ENCODE measurements at places on chromosomes 1 and 21.

- DNase-seq, result no peak
These were observed 22.1 kb downstream of the LRRC71 start for GRCh38 chr1:156942576-156942975.

DNA sequence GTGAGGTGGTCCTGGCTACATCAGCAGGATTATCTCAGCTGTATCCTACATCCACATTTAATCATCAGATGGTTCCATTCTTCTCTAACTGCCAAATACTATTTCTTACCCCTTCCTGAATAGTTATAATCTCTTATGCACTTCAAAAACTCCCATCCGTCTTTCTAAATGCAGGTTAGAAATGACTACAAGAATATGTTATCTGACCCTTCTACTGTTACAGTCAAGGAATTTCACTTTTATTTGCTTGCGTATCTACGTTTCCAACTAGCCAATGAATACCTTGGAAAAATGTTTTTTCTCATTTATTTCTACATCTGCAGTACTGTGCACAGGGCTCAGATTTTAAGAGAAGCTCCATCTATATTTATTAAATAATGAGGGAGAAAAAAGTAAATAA is 709.9 kb downstream of the KCNT2 start:
- DNase-seq, result no peak

DNA sequence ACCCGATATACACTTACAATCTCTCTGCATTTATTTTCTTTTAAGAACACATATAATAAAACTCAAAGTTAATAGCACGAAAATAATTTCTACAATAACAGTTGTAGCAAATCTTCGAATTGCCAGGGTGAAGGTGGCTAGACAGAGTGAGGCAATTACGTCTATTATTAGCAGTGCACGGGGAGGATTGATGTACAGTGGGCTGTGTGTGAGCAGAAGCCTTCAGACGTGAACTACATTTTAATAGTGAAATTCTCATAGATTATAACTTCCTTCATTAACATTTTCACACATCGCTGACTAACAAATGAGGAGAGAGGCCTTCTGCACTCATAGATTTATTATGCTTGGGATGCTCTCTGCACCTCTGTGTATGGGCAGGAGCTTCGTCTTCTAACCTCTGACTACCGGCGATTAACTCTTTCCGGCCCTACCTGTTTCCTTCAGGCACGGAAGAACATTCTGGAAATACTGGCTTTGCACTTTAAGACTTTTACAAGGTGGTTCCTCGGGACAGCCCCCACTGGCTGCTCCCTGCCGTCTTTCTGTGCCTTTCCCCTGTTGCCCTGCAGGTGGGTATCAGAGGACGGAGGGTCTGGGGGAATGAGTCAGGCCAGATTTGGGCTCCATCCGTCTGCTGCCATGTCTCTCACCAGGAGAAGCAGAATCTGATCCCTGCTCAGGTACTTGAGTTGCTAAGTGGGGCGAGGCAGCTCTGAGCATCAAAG is 200.5 kb downstream of the CAMTA1 start:
- no peak for DNase-seq

DNA sequence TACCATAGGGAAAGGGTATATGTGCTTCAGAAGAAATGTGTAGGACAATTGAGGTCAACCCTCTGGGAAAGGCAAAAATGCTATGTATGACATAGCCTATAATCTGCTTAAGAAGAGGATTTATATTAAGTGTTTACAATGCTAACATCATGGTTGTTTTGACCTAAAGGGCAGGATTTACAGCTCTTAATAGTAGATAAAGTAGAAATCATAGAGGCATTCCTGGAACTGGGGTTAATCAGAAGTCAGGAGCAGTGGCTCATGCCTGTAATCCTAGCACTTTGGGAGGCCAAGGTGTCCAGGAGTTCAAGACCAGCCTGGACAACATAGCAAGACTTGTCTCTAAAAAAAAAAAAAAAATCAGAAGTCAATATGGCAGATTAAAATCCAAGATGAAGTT is 8.7 kb upstream of the RPL11 start:
- DNase-seq, result no peak

DNA sequence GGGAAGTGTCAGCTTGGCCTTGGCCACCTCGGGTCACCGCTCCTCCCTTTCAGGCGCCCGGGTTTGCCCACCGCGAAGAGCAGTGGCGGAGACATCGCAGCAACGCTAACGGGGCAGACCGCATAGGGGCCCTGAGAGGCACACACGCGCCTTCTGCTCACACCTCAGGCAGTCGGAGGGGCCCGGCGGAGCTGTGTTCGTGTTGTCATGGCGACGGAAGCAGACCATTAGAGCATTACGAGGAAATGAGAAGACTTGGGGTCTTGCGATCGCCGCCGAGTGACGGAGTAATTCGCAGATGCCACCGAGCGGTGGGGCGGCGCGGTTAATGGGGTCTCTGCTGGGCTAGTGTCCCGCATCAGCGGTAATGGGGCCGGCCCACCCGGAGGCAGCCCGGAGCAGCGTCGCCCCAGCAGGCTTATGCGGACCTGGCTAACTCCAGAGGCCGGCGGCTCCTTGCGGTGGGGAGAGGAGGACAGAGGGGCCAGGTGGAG is 144.1 kb downstream of the TNR start:
- DNase-seq, result no peak

- DNase-seq, result no peak
These were observed 48.9 kb downstream of the KCNT2 start for GRCh38 chr1:196559314-196559713.

GRCh38 chr1:61781151-61781550 is 38.9 kb downstream of the PATJ start:
- DNase-seq, result no peak

DNA sequence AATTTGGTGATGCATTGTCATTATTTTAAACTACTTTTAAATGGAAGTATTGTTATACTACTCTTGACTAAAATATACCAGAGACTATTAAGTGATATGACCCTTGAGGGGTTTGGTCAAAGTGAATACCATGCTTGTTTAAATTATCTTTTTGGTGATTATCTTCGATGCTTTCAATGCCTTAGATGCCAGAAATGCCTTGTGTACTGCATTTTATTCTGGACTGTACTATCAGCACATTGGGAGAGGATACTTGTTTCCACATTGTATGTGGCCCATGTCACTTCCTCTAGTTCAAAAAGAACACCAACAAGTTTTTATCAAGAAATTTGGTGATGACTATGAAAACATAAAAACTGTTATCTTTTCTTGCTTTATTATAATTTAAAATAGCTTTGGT is 16.3 kb downstream of the MAP3K7CL start:
- DNase-seq, result no peak

GRCh38 chr1:184935920-184936798 is 38.1 kb downstream of the NIBAN1 start:
- DNase-seq, result no peak

GRCh38 chr1:226029093-226029496 is 30.0 kb upstream of the SDE2 start:
- peak; percentile 47 for DNase-seq

- no peak for DNase-seq
These were observed 157.3 kb downstream of the CASZ1 start for GRCh38 chr1:10639011-10639774.

DNA sequence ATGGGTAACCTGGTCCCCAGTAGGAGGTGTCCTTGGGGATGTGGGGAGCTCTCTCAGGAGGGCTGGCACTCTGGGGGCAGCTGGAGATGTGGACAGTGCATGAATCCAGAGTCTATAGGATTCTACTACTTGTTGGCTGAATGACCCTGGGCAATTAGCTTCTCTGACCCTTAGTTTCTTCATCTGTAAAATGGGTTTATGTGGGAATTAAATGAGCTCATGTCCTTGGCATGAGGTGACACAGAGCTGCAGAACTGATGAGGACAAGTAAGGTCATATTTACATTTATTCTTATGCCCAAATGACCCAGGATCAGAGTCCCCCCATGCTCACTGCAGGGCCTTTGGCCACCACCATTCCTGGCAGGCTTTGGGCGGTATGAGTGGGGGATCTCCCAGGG is 29.3 kb downstream of the FOXO6 start:
- DNase-seq, result no peak

GRCh38 chr1:9235096-9235459 is 504 bp downstream of the H6PD start:
- no peak for DNase-seq

DNA sequence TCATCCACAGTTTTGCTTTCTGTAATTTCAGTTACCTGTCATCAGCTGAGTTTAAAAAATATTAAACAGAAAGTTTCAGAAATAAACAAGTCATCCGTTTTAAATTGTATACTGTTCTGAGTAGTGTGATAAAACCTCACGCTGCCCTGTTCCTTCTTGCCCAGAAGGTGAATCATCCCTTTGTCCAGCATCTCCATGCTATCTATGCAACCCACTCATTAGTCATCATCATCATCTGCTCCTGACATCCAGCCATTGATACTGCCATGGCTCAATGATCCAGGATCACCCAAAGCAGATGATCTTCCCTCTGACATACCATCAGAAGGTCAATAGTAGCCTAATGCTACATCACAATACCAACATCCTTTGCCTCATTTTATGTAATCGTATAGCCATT is 198.3 kb downstream of the SLC44A5 start:
- DNase-seq, result no peak

GRCh38 chr1:212237651-212238050 is 47.6 kb upstream of the PPP2R5A start:
- no peak for DNase-seq

DNA sequence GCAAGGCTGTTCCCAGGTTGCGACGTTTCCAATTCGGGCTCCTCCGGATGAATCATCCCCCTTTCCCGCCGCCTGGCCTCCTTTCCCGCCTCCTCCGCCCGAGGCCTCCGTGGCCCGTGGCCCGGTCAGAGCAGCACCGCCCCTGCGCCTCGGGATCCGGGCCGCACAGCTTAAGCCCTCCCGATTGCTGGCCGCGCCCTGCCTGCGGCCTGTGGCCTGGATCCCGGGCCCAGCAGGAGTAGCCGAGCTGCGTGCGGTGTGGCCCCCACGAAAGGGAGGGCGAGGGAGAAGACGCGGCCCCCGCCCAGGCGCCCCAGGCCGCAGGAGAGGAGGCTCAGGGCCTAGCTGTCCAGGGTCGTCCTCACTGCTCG is 1.0 kb downstream of the TMEM200B start:
- no peak for DNase-seq

GRCh38 chr1:184973272-184974055 is 844 bp downstream of the NIBAN1 start:
- DNase-seq, result peak; percentile 37

DNA sequence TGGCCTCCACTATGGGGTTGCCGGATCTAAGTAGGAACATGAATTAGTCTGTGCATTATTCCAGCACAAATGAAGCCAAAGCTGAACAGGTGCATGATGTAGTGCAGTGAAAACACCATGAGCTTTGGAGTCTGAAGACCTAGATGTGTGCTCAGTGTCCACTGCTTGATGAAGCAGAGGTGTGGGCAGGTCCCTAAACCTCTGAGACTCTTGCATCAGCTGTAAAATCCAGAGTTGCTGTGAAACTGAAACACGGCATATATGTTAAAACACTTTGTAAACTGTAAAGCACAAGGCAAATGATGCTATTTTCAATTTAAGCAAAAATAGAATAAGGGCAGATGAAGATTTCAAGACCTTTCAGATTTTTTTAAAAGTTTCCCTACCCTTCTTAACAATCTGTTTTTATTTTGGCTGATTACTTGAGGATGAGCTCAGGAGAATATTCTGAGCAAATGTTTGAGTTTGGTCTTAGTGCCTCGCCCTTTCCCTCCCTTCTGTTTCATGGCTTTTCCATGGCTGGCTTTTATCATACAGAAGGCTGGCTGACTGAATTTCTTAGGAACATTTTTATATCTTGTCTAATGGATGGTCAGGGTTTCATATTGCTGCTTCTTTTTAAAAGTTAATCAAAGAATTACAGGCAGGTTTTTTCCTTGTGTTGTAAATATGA is 221.8 kb downstream of the NTNG1 start:
- DNase-seq, result no peak

DNA sequence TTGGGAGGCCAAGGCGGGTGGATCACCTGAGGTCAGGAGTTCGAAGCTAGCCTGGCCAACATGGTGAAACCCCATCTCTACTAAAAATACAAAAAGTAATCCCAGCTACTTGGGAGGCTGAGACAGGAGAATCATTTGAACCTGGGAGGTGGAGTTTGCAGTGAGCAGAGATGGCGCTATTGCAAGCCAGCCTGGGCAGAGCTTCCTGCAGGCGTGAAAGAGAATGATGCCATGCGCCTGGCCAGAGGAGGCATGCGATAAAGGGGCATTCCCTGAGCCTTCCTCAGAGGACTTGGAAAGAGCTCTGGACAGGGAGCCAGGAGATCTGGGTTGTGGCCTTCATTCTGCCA is 3.2 kb downstream of the E2F2 start:
- DNase-seq, result no peak

DNA sequence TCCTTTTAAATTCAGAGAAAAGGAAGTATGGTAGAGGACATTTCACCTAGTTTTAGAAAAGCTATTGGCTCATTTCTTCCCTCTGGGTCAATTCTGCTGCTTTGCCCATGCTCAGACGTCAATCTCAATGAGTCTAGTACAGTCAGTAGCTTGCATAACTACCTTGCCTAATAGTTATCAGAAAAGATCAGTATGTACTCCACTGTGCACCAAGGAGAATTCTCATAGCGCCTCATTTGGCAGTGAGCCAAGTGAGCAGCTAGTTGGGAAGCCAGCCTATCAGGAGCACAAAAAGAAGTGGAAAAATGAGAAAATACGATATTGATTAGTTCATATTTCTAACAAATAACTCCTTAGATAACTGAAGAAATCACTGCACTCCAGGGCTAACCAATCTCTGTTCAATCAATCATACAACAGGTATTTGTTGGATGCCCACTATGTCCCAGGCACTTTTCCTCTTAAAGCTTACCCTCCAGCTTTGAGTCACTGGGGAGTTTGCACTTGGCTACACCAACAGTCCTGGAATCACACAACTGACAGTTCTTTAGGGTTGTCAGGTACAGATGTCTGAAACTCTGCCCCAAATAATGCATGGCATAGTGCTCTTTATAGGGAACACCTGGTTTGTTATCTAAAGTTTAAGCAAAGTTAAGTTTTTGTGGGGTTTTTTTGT is 50.2 kb downstream of the PRDX6 start:
- no peak for DNase-seq

- DNase-seq, result no peak
These were observed 7.4 kb downstream of the CSF3R start for GRCh38 chr1:36475341-36475740.

DNA sequence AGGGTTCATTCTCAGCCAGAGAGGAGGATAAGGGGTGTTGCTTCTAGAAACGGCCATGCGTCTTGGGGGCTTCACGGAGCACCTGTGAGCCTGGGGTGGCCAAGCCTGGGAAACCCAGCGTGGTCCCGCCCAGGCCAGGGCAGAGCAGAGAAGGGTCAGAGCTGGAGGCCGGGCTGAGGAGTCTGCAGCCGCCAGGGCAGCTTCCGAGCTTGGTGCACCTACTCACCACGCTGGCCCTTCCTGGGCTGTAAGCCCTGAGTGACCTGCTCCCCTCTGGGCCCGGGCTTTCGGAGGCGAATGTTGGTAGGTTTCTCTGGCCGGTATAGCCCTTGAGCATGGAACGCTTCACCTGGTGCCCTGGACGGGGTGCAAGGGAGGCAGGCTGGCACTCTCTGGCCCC is 169.8 kb upstream of the ARHGEF16 start:
- DNase-seq, result no peak

- DNase-seq, result no peak
These were observed 21.5 kb downstream of the SPATA6 start for GRCh38 chr1:48450505-48450904.

Measured in GM12891 (cell line).